Suppressor macrophage treated with lipopolysaccharide for 1 hour (primary cell): ENCODE measurements at places on chromosomes 1 and 21.

DNA sequence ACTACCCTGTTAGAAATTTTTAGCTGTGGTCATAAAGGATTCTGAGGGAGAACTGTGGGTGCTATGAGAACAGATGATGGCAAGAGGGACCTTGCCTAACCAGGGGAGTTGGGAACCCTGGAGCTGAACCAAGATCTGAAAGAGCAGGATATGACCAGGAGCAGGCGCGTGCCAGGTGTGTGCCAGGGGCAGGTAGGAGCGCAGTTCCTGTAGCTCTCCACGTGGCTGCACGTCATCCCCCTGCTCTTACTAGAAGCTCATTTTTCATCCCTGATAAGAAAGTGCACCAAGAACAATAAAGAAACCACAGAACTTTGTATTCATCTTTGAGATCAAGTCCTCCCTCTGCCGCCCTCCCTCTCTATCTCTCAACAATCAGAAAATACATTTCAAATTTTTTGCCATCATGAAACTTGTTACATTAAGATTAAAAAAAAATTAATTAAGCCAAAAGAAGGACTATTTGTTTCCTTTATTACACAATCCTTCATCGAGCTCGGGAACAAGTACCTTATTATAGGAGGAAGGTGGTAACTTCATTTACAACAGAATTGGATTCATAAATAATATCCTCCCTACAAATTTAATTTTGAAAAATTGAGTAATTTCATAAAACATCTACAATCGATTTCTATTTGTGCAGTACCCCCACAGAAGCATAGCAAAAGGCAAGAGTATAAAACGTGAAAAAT, 78.5 kb downstream of the SLC35F3 start:
- no peak for DNase-seq

DNA sequence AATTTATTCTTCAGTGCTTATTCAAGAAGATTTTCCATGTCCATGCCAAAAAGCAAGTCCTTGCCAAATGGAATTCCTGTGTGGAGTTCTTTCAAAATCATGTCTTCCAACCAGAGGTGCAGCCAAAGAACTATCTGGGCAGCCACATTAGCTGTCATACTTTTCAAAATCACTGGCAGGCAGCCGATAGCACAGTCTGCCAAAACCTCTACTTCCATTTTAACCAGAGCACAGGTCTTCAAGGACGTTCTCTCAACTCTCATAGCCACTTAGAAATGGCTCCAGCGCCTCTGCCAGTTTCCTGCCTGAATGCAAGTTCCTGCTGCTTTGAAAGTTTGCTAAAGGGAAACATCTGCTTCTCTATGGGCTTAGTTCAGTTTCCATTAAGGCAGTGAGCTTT, 975.7 kb upstream of the ADGRL4 start:
- no peak for DNase-seq

- no peak for DNase-seq
Measured at GRCh38 chr1:185699874-185700273, 34.3 kb upstream of the HMCN1 start.

DNA sequence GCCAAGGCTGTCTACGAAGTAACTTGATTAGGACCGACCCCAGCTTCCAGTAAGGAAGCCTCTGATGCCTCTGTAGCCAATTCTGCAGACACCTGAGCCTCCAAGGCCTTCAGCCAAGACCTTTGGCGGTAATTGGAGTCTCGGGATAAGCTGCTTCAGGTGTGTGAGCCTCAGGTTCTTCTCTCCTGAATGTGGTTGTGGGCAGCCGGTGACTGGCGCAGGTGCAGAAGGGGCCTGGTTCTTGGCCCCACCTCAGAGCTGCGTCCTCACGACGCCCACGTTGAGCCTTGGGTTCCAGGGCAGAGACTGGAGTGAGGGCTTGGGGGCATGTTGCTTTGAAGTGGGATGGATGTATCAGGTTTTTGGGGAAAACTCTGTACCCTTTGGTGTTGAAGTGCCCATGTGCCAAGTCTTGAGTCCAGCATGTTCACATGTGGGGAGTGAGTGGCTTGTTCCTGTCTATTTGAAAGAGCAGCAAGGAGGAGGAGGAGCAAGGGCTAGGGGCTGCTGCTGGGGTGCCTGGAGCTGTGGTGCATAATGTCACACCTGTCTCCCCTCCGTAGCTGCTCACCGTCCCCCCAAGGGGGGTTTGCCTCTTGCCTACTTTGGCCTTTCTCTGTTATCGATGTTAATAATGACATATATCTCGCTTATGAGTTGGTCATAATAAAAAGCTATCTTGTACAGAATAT, 1.4 kb downstream of the PSEN2 start:
- DNase-seq: no peak

DNA sequence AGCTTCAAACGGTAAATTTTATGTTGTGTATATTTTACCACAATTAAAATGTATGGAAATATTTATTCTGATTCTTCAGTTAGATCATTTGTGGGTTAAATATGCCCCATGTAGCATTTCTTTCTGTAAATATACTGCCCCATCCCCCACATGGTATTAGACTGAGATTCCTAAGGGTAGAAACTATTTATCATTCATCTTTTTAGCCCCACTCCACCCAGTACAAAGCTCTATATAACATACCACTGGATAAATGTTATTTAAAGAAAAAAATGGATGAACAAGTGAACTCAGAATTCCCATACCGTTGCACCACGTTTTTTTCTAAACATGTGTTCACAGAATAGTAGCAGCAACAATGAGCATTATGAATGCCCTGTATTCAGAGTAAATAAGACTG, 234.0 kb upstream of the IRF2BP2 start:
- DNase-seq: no peak

- DNase-seq: no peak
Measured at GRCh38 chr1:210359255-210359654, 30.6 kb downstream of the HHAT start.

DNA sequence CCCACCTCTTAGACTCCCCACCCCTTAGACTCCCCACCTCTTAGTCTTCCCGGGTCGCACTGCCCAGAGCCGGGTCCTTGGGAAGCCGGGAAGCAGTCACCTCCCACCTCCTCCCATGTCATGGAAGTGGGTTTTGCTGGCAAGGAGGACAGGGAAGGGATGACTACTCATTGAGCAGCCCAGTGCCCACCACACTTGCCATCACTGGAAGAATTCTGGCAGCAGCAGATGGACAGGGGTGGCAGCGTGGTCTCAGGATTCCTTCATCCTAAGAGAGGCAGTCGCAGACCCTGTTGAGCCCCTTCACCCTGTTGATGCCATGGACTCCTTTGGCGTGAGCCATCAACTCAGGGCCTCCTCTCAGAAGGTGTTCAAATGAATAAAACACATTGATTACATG, 140.8 kb downstream of the PGBD5 start:
- DNase-seq: no peak

DNA sequence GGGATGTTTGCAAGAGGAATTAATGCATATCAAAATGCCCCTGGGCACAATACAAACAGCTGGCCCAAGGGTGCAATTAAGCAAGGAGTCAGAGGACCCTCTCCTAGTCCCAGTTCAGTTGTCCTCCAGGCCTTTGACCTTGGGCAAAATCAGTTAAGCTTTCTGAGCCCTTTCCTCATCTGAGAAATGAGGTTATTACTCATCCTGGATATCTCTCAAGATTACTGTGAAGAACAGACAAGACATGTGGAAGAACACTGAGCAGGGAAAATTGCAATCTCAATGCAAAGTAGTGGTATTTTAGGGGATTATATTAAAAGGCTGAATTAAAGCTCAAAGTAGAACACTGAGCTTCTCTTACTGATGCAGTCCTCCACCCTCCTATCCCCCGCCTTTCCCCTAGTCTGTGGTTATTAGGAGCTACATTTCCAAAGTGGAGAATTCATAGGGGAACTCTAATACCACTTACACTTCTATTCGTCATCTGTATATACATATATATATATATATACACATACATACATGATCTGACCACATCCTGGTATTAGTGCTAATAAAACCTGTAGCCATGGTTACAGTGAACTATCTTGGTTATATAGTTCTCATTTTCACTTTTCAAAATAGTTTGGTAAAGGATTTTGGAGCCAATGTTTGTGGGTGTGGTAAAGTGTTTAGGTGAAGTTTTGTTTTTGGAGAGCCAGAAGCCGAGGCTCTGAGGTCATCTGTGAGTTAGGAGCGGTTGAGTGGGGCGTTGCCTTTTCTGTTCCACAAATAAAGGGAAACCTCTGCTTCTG, 18.1 kb downstream of the KIAA0040 start:
- DNase-seq: no peak

DNA sequence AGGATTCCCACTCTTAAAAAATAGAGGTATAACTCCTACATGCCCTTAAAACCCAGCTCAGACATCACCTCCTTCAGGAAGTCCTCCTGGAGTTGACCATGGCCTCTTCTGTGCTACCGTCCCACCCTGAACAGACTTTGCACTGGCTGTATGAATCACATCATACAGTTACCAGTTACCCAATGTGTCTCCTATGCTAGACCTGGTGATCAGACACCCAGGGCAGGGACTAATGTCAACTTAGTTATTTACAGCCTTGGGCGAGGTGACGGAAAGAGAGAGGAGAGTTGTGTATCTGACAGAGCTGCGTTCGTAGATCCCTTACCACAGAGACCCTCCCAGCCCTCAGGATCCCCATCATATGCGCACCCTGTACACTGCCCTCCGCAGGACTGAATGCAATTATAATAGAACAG, 72.7 kb downstream of the SLC66A1 start:
- DNase-seq: no peak

- DNase-seq: no peak
Measured at GRCh38 chr1:172536256-172536655, 3.3 kb downstream of the SUCO start.

GRCh38 chr1:100543640-100544039, 5.7 kb downstream of the GPR88 start:
- DNase-seq: peak; percentile 54

DNA sequence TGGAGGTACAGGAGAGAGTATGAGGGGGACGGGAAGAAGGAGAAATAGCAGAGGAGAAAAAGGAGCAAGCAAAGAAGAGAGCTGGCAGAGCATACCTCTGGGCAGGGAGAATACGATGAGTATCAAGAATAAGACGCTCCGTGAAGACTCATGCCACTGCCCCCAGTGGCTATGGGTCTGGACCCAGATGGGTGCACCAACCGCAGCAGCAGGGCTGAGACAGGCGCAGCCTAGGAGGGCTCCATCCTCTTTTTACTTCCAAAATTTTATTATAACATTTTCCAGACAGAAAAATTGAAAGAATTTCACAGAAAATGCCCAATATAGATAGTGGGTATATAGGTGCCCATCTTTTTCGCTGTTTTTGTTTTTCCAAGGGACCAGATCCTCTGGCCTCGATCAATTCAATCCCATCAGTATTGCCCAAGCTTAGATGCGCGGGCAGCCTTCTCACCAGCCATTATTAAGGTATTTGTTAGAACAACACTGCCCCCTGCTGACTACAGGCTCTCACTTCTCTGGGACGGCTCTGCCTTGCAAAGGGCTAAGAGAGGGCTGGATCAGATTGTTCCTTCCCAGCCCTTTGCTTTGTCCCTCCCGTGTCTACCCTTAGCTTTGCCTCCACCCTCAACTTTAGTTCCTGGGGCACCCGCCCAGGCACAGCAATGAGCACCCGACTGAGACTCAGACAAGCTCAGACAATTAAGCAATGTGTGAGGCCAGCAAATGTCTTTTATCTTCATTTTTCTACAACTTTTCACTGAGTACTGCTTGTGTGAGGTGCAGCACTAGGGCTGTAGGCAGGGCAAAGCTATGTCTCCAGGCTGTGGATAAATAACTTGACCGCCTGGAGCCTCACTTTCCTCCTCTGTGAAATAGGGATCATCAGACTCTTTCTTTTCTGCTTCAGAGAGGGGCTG, 17.5 kb upstream of the CAMK1G start:
- peak; percentile 93 for DNase-seq

DNA sequence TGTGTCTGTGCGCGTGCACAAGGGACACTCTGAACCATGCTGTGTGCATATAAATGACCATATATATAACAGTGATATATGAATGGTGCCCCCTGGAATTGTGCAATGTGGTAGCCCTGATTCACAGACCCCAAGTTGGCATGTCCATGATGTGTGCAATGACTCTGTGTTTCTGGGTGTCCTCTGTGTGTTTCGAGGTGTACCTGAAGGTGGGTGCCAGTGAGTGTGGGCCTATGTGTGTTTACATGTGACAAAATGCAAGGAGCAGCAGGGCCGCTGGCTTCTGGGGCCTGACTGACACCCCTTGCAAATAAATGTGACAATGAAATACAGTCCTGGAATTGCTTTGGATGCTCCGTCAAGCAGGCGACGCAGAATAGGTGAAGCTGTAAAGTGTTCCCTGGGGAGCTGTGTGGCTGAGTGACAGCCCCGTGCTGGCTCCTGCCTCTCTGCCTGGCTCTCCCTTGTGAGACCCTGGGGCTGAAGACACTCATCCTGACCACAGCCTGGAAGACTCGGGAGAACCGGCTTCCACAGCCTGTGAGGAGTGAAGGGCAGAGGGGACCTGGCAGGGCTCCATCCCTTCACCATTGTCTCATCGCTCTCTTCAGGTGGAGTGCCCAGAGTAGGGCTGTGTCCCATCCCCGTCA, 38.2 kb upstream of the CSF3R start:
- no peak for DNase-seq

- DNase-seq: no peak
Measured at GRCh38 chr21:31938330-31939301, 65.8 kb downstream of the HUNK start.

GRCh38 chr1:173314656-173315055, 107.5 kb upstream of the TNFSF4 start:
- no peak for DNase-seq

DNA sequence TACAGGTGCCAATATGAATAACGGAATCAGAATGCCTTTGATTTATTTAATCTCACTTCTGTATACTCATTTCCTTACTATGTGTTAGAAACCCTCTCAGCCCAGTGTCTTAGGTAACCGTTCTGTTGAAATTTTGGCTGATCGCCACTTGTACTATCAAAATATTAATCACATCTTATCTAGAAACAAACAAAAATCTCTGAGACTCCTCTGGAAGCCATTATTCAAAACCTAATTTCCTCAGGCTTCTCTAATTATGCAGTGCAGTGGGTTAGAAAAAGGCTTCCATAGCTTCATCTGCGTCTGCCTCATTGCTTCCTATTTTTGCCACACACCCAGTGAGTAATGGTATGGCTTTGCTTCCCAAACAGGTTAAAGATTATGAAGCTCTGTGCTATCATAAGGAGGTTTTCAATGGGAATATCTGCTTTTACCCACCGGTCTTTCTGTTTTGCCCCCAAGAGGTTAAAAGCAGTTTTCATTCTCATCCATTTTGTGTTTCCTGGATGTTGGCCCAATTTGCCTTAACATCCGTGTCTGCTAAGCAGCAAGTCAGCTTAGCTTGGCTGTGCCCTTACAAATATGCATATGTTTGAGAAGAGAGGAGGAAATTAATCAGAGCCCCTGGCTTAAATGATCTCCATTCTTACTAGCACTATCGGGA, 129.6 kb downstream of the RYR2 start:
- DNase-seq: no peak

DNA sequence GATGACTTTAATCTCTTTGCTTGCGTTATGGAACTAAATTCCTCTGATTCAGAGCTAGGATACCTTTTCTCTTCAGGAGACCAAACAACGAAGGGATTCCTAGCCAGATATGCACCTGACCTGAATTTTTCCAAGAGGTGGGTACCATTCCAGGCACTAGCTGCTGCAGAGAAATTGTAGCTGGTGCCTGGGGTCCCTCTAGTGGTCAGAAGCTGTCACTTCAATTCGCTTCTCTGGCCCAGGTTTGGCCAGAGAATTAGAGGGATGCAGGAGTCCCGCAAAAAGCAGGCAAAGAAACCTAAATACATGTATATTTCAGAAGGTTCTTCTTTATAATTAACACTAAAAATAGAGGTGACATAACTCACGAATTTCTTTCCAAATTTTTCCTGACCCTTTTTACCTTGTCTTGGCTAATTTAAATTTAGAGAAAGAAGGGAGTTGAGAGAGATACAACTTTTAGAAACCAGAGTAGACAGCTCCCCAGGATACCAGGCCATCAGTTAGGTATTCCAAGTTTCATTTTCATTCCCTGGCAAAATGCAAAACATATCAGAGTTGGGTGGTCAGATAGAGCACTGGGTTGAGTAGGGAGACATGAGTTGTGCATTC, 9.6 kb downstream of the ACKR1 start:
- peak; percentile 69 for DNase-seq
